Vagina (tissue), 2 donors: ENCODE measurements at places on chromosomes 4 and X.

GRCh38 chrX:30863974-30864373 lies 25.1 kb downstream of the TAB3 start:
- DNase-seq = no peak

DNA sequence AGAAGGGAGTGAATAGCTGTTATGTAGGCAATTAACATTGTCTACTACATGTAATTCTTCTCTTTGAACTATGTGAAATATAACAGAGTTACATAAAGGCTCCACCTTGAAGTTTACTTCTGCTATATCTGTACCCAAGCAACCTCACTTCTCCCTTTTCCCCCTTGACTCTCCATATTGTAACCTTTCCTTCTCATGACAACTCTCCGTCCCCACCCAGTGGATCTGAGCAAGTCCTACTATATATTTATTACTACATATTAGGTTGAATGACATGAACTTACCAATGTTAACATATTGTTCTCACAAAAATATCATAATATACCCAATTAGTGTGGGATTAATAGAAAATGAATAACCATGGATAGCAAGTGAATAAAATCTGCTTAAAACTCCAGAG lies 93.2 kb upstream of the ATP8A1 start:
- no peak for DNase-seq

DNA sequence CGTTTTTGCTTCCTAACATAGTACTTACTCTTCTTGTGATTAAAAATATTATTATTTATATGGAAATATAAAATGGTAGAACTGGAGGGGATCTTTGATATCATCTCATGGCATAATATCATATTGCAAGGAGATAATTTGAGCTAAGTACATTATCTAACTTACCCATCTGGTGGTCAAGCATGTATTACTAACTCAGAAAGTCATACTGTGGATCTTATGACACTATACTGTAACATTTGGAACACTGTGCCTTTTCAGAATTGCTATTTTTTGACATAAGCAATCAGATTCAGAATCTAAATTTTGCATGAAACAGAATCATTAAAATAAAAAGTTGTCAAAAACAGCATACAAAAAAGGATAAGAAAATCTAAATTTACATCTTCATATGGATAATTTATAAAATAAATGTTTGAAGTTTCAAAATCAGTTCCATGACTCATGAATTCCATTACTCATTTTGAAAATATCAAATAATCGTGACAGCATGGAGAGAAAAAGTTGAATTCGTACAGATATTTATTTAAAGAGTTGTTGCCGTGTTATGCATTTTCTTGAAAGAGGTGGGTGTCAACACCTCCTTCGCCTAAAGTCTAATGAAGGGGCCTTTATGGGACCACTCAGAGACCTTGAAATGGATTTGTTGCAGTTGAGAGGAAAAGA lies 928.1 kb downstream of the PDHA2 start:
- DNase-seq = no peak

GRCh38 chrX:66142351-66142750 lies 21.7 kb upstream of the HEPH start:
- no peak for DNase-seq

DNA sequence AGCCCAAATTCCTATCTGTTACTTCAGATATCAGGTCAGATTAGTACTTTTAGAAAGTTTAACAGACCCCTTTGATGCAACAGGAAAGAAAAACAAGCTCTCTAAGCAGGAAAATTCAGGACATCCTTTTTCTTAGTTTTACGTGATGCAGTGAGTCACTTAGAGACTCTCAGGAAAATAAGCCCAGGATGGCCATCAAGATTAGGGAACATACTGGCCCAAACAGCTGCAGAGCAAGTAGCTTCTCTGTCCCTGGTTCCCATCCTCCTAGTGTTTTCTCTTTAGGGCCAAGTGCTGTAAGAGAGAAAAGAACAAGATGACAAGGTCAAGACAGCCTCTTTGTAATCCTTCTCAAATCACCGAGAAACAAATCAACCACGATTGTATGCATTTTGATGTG lies 219.1 kb downstream of the ZNF674 start:
- DNase-seq = no peak
